ENCODE measurements at places on chromosomes 3 and 15. TPM values are rescaled to one million over a fixed set of nuclear protein-coding genes. Genes with fewer than 3 reads are reported as not detected.

Gene KIF9
- 19.2 TPM for total RNA-seq

Gene TASOR
- total RNA-seq: 23.1 TPM

Gene TRPC1
- 4.7 TPM for total RNA-seq

Gene KLHL25
- 6.4 TPM for total RNA-seq

Gene EHHADH
- total RNA-seq: 3.3 TPM

Gene TMEM44
- total RNA-seq: 11.7 TPM

Gene GOLGA6L4
- 0.39 TPM for total RNA-seq

Gene MINDY4B
- not detected for total RNA-seq

Gene MYRIP
- not detected for total RNA-seq

Gene CD200R1
- total RNA-seq: 0.07 TPM

Data from A549 treated with dexamethasone at 1 μM for 4 hours (cell line).